ENCODE measurements at places on chromosomes 2 and 18. TPM values are rescaled to one million over a fixed set of nuclear protein-coding genes. Genes with fewer than 3 reads are reported as not detected.
A peak's percentile ranks its signal among the peaks of the same experiment; 100 is the strongest.

Gene ASB3
- total RNA-seq: 11.4 TPM

Gene BAZ2B
- total RNA-seq: 40.2 TPM

- DNase-seq: no peak
Observed at GRCh38 chr18:25010623-25011374, 341.2 kb downstream of the ZNF521 start.

- DNase-seq: no peak
Observed at GRCh38 chr18:63823516-63824219, 48.5 kb downstream of the SERPINB7 start.

DNA sequence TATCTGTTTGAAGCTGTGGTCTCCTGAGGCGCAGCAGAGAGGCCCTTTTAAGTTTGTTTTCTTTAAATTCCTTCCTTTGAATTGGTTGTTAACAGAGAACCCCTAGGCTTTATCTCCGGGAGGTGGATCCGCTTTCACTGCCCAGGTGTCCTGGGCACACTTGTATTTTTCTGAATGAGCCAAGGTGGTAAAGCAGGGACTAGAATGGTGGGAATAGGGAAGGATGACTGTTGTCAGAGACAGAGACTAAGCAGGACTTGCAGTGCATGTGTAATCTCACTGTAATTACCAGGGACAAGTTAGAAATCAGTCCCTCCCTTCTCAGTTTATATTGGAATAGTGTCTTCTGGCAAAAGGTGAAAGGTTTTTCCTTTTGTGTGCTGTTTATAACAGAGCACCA, 72.8 kb downstream of the PHLPP1 start:
- no peak for DNase-seq

DNA sequence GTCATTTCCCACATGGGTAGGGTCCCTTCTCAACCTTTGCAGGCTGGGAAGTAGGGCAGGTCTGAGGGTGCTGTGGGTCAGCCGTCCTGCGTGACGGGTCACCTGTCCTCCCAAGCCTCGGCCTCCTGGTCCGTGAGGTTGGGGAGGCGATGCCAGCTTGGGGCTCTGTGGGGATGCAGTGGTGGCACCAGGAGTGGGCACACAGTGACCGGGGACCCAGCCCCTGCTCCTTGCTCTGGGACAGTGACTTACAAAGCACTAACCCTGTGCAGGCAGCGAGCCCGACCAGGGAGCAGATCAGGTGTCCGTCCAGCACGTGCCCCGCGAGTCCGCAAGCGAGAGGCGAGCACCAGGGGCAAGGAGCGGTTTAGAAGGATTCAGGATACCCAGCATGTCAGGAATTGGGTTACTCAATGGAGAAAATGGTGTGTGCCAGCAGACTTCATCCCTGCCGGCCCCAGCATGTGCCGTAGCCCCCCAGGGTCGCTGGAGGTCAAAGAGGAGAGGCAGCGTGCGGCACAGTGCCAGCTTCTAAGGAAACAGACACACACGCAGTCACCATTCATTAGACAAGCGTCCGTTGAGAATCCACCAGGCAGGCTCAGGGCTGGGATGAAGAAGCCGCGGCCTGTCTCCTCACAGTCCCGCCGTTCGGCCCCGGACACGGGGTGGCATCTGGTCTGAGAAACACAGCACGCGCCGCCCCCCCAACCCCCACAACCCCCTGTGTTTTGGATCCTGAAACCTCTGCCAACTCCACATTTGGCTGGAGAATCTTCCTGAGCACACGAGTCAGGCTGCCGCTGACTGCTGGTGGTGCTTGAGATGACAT, 11.7 kb downstream of the COLEC11 start:
- DNase-seq: peak; percentile 49

DNA sequence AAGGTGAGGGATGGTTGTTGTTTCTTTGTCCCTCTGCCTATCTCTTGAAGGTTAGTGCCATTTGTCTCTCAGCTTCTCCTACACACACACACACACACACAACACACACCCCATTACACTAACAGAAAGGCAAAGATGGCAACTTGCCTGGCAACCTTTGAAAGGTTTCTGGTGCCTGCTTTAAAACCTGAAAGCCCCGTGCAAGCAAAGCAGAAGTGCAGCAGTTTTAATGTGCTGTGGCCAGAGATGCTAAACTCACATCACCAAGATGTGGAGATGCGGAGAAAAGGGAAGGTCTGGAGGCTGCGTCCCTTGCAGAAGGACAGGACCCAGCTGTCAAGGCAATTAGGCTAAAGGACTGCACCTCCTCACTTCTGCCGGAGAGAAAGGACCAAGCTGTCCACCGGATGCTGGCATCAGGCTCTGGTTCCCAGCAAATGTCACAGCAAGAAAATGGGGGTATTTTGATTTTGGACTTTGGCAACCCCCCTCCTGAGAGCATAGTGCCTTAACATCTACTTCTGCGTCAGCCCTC, 196.4 kb downstream of the ARL4C start:
- no peak for DNase-seq

DNA sequence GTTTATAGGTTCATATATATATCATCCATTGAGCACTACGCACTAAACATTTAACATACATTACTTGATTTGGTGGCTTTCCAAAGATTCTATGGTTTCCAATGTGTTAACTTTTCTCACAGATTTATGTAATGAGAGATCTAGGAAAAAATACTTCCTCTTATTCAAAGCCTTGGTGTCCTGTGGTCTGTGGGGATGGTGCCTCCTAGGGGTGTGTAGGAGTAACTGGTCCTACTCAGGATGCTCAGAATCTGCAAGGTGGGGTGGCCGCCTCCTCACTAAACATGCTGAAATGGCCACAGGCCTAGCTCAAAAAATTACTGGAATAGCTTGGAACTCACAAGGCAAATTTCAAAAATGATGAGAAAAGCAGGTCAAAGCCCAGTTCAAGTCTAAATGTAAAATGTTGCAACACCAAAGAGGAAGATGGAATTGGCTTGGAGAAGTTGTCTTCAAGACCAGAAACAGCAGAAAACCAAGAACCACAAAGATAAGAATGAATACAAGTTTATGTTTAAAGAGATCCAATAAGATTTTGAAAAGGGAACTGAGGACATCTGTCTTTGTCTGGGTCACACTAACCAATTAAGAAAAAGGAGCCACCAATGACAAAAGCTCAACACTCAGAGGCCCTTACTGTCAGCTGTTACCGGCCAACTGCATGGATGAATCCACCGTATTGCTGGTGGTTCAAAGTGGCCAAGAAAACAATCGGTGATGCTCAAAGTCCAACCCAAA, 11.5 kb downstream of the GPR55 start:
- DNase-seq: no peak

DNA sequence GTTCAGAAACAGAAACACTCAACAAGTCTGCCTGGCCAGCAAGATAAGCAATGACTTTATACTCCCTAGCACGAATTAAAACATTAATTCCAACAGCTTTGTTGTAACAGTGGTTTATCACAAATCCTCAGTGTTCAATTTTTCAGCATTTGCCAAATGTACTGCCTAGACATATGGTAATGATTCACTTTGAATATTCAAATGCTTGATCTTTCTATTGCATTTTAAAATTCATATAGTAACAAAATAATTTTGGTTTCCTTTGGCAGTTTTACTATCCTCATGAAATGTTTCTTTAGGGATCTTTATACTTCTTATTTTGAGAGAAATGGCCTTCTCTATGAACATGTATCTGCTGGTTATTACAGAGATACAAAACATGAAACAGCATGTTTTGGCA, 851.8 kb upstream of the NXPH2 start:
- DNase-seq: no peak

DNA sequence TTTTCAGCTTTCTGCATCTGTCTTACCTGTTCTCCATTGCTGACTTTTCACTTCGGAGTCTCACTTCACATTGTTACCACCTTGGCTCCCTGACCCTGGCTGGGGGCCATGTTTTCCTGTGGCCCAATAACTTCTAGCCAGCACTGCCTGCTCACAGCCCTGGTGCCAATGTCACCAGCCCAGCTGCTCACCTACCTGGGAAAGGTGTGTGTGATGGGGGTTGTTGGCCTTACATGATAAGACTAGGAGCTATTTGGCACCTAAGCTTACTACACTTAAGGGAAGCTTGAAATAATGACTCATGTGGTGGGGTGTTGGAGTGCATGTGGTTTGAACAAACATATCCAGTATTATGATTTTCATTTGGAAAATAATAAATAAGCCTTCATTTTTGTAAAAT, 37.5 kb upstream of the PGAP1 start:
- DNase-seq: no peak

GRCh38 chr2:102286041-102286440, 25.3 kb upstream of the IL1RL1 start:
- DNase-seq: no peak

- DNase-seq: no peak
Observed at GRCh38 chr2:72685638-72686213, 140.1 kb downstream of the EXOC6B start.

- DNase-seq: no peak
Observed at GRCh38 chr18:46334868-46335281, 230.7 kb downstream of the HAUS1 start.
